Stimulated activated CD8-positive, alpha-beta memory T cell treated with anti-CD3 and anti-CD28 coated beads, Interleukin-4, amount 100 ng/mL, for 1 hour (primary cell): ENCODE measurements at places on chromosomes 5 and 9.

DNA sequence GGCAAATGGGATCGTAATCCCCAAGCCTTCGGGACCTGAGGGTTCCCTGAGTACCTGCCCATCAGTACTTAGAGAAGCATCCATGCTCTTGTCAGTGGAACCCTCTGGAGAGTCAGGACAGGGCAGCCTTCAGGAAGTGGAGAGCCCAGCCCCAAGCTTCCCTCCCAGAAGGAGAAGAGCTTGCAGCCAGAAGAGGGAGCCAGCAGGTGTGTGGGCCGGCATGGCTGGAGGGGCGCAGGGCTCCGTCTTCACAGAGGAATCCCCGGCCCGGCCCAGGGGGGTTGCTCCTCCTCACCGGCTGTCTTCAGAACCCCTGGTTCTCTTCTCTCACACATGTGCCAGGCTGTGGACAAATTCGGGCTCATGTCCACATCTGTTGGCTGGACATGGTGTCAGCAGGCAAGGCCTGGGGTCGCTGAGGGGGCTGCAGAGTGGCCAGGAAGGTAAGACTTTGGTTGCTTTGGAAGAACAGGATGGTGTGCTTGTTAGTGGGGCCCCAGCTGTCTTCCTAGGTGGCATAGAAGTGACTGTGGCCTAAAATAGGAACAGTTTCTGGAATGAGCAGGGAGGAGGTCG, 58.9 kb upstream of the RXRA start:
- DNase-seq = no peak

- no peak for DNase-seq
Measured at GRCh38 chr5:177085985-177086653, 596 bp upstream of the FGFR4 start.

- no peak for DNase-seq
Measured at GRCh38 chr5:9381464-9381863, 164.4 kb downstream of the SEMA5A start.

GRCh38 chr9:134267881-134268724, 58.2 kb upstream of the RXRA start:
- DNase-seq = no peak

DNA sequence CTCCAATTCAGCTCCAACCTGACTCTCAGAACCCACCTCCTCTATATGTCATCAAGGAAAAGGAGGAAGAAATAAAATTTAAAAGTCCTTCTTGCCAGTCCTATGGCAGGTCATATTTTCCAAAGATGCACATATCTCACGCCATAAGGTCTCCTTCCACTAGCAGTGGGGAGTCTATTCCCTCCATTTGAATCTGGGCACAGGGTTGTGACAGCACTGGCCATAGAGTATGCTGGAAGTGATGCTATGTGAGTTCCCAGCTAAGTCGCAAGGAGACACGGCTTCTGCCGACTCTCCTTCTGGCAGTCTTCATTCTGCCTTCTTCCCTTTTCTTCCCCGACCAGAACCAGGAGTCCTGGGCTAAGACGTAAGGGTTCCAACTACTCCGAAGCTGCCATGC, 883.9 kb upstream of the DMAC1 start:
- no peak for DNase-seq

DNA sequence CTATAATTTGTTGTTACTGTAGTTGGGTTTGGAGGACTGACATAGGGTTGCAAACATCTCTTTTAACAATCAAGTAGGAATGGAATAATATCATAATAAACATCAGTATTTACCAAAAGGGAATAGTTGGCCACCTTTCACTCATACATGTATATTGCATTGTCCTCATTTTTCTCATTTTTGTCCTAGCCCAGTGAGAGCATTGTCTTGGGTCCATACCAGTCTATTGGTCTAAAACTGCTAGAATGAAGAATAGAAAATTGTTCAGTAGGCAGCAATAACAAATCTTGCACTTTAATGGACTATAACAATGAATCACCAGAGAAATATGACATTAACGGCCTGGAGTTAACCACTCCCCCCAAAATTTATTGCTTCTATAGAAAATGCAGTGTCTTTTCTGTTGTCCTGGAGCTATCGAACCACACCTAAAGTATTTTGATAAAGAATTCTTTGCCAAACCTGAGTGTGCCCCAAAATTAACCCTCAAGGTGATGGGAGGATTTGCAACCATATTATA, 80.9 kb upstream of the IL33 start:
- DNase-seq = no peak

DNA sequence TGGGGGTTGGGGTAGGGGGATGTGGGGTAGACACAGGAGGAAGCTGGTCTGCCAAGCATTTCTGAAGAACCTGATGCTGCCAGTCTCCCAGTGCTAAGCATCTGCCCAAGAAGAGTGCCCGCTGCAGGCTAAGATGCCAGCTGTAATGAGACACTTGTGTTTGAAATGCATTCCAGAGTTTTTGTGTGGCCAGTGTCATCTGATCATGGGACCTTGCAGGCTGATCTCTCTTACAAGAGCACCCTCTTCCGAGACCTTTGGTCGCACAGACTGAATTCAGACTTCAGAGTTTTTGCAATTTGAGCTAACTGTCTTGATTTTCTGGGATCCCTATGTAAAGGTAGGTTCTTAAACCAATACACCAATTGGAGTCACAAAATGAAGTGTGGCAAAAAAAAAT, 58.1 kb downstream of the DENND1A start:
- DNase-seq = no peak

DNA sequence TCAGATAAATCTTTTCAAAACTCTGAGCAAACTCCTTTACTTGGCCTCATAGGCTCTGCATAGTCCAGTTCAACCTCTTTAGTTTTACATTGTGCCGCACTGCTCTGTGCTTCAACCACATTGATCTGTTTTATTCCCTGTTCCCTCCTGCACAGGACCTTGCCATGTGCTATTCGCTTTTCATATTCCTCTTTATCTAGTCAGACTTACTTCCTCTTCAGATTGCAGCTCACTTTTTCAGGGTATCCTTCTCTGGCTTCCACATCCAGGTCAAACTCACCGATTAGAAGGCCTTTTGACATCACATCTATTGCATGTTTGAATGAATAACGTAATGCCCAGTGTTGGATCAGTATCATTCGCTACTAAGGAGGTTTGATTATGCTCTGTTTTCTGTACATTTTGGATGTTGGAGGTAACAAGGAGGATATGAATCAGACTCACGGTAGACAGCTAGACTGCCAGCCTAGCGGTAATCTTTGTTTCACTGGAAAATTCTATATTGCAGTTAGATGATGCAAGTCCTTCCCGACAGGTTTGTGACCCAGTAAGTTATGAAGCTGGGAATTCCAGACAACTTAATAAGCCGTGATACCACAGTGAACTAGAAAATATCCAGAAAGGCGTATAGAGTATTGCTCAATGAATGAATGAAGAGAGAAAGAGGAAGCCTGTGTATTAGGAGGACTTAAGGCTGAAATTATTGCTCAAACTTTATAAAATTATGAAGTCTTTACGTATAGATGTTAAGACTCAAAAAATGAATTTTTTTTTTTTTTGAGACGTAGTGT, 65.7 kb downstream of the IQGAP2 start:
- no peak for DNase-seq

- no peak for DNase-seq
Measured at GRCh38 chr9:112852741-112853504, 37.8 kb downstream of the SLC46A2 start.

DNA sequence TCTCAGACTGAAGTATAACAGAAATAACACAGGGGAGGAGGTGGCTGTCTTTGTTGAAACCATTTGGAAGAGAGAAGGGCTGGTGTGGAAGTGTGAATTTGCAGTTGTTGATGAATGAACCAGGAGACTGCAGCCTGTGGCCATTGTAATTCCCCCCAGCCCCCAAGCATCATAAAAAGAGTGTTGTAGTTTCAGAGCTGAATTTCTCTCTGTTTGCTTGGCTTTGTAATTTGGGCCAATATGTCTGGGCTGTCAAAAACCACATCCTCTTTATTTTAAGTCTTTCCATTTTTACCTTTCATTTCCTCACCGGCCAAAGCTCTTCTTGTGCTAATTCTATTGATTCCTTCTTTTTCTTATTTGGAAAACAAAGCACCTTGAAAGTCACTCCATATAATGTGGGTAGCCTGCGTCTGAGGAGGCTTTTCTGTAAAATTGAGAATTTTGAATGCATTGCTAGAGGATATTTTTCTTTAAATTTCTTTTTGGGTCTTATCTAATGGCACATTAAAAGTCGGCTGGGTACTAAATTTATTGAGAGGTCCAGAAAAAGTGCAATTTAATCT, 383.3 kb downstream of the OSTF1 start:
- DNase-seq = no peak

DNA sequence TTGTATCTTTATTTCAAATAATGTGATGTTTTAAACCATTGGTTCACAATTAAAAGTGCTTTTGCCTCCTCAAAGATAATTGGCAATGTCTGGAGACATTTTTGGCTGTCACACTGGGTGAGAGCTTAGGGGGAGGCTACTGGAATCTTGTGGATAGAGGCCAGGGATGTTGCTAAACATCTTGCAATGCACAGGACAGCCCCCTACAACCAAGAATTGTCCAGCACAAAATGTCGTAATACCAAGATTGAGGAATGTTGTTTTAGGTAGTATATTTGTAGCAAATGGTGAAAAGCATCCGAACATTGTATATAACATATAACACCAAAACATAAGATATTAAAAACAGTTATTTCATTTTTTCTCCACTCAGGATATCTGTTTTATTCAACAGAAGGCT, 99.8 kb downstream of the SLC44A1 start:
- no peak for DNase-seq

GRCh38 chr5:123451047-123451446, 27.8 kb upstream of the CEP120 start:
- no peak for DNase-seq

GRCh38 chr9:70007831-70008230, 35.8 kb upstream of the MAMDC2 start:
- no peak for DNase-seq

DNA sequence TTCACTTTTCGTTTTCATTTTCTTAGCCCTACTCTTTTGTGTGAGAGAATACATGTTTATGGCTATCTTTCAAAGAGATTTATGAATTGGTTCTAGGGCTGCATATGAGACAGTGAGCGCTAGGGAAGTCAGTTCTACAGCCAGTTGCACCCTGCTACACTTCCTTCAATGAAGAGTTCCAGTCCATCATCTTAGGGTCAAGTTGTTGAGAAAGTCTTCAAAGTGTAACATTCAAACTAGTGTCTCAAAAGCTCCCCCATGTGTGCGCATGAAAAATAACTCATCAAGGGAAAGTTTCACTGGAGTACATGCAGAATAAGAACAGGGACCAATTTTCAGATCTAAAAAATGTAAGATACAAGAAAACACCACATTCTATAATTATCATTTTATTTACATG, 317.2 kb downstream of the DEPDC1B start:
- DNase-seq = no peak

- DNase-seq = no peak
Measured at GRCh38 chr5:75886706-75887105, 169.5 kb upstream of the POC5 start.

GRCh38 chr5:141598391-141599345, 20.1 kb downstream of the DIAPH1 start:
- no peak for DNase-seq

GRCh38 chr5:144089401-144090021, 80.9 kb downstream of the YIPF5 start:
- no peak for DNase-seq

GRCh38 chr5:39109606-39110005, 35.4 kb upstream of the RICTOR start:
- no peak for DNase-seq

DNA sequence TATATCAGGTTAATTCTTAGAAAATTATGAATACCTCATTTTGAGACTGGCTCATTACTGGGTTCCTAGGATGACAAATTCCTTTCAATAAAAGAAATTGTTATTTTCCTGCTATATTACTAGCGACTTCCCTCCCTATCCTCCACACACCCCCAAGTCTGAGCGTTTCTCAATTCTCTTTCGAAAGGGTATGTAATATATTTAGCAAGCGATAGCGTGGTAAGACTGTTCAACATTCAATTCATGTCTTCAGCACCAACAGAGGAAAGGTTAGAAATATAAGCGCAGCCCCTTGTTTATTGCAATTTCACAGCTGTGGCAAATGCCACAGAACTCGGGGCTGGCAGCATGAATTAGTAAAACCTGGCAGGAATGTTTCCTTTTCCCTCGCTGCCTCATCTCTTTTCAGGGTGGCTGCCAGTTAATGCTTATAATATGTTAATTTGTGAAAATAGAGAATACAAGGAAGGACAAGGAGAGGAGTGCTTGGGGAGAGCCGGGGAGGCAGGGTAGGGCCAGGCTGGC, 152.7 kb upstream of the TBCA start:
- no peak for DNase-seq

- no peak for DNase-seq
Measured at GRCh38 chr5:92017776-92018175, 634.7 kb upstream of the ARRDC3 start.

- DNase-seq = no peak
Measured at GRCh38 chr5:151448038-151448985, 909 bp downstream of the SLC36A1 start.

- DNase-seq = no peak
Measured at GRCh38 chr5:142777850-142778249, 7.7 kb downstream of the ARHGAP26 start.

DNA sequence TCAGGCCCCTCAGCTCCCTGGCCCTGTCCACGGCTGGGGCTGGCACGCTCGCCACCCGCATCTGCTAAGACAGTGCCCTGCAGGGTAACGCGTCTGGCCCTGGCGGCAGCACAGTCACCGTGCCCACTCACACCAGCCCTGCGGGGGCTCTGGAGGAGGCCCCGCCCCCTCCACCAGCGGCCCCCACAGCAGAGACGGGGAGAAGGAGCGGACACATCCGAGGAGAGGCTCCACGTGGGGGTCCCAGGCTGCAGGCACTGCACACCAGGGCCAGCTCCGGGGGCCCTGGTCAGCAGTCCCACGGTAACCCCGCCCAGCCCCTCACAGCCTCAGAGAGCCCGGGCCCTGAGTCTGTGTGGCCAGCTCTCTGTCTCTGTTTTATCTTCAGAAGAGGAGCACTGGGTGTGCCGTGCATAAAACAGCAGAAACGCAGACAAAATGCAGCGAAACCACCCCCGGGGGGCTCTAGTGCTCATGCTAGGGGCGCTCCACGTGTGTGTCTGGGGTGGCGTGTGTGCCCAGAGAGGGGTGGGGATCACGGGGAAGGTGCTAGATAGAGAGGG, 47.5 kb upstream of the NRARP start:
- DNase-seq = no peak

DNA sequence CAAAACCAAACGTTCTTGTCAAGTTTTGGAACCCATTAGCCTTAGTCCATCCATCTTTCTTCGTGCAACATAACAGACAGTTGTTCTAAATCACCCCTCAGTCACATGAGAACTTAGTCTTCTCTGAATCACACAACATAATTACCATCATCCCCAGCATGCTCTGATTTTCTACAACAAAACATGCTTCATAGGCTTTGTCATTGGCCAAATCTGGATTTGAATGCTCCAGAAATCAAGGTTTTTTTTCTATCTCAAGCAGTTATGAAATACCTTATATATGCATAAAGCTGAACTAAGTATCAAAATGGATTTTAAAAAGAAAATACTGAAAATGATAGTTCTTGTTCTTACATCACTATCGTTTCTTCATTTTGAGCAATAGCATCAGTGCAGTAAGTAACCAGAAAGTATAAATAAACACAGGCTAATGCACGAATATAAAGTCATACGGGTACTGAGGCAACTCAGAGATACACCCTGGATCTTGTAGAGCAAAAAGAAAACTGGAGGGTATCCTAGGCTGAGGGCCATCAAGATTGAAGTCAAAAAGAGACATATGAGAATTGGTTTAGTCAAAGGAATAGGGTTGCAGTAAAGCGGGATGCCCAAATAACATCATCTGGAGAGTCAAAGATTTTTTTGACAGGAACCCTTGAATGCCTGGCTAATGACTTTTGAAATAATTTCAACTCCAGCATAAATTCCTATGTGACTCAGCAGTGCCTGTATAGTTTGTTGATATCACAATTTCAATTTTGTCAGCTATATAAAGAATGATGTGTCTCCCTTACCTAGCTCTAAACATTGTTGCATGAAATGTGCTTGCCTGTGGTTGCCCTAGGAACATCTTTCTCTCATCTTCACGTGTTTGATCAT, 164.7 kb downstream of the ADAMTSL1 start:
- no peak for DNase-seq
